ENCODE measurements at places on chromosomes 4 and X. TPM values are rescaled to one million over a fixed set of nuclear protein-coding genes. Genes with fewer than 3 reads are reported as not detected.
A peak's percentile ranks its signal among the peaks of the same experiment; 100 is the strongest.

AMBN gene
- total RNA-seq = not detected

LNX1 gene
- total RNA-seq = 14.7 TPM

XAGE1A gene
- not detected for total RNA-seq

WAS gene
- 9.9 TPM for total RNA-seq

- DNase-seq = peak; percentile 60
Measured at GRCh38 chr4:95213366-95213765, 335.4 kb downstream of the UNC5C start.

GRCh38 chr4:148444296-148445070 is 2.3 kb upstream of the NR3C2 start:
- DNase-seq = no peak

GRCh38 chr4:75107755-75108612 is 175.1 kb downstream of the PARM1 start:
- no peak for DNase-seq

- DNase-seq = no peak
Measured at GRCh38 chrX:72125331-72126047, 6.2 kb downstream of the RTL5 start.

DNA sequence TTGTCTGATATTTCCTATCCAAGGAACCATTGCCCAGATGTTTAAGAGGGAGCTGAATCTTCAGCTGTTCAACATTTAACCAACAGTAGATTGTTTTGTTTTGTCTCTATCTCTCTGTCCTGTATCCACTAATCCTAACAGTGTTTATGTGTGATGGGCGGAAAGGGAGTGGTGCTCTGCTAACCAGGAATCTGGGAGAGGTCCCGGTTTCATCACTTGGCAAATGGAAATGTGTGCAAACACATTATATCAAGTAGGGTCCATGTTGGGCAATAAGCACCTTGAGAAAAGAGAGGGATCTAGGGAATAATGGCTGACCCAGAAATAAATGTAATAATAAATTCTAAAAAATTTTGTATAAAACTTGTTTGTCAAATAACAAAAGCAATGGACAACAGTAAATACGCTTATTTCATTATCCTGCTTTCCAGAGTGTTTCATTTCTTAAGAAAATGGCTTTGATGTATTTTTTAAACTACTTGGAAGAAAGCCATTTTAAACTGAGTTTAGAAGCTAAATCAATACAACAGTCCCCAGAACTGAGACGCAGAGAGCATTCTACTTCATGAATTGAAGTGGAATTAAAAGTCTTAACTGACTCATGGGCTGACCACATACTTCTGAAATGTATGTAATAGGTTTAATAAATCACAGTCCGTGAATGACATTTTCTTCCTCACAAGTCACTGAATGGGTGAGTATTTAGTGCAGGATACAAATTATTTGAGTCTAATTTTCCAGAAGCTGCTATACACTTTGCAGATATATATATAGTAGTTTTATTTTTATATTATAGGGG is 55.8 kb downstream of the EMCN start:
- DNase-seq = no peak

FHDC1 gene
- total RNA-seq = 2.1 TPM

PDCL2 gene
- not detected for total RNA-seq

DNA sequence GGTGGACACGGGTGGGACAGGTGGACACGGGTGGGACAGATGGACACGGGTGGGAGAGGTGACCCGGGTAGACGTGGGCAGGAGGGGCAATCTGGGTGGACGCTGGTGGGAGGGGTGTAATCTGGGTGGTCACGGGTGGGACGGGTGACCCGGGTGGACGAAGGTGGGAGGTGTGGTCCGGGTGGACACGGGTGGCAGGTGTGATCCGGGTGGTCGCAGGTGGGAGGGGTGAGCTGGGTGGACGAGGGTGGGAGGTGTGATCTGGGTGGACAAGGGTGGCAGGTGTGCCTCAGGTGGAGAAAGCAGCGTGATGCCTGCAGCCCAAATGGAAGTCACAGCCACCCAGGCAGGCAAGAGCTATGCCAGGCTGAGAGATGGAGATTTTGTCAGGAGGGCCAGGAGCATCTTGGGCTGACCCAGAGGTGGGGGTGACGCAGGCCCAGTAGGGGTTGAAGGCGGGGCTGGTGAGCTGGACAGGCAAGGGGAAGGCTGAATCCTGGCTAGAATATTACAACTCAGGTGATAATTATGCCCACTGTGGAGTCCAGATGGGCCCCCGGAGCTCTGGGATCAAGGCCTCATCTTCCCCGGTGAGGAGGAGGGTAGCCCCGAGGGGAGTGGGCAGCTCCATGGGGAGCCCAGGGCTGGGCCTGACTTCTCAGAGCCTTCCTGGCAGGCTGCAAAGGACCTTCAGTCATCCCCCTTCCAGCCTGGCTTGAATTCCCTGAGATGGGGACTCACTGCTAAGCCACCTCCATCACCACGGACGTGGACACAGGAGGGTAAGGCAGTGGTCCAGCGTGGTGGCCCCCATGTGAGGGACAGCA is 100.0 kb downstream of the ADRA2C start:
- DNase-seq = no peak

- no peak for DNase-seq
Measured at GRCh38 chr4:55545151-55545550, 1.6 kb downstream of the CLOCK start.

MAGED4 gene
- total RNA-seq = 9.1 TPM

DNA sequence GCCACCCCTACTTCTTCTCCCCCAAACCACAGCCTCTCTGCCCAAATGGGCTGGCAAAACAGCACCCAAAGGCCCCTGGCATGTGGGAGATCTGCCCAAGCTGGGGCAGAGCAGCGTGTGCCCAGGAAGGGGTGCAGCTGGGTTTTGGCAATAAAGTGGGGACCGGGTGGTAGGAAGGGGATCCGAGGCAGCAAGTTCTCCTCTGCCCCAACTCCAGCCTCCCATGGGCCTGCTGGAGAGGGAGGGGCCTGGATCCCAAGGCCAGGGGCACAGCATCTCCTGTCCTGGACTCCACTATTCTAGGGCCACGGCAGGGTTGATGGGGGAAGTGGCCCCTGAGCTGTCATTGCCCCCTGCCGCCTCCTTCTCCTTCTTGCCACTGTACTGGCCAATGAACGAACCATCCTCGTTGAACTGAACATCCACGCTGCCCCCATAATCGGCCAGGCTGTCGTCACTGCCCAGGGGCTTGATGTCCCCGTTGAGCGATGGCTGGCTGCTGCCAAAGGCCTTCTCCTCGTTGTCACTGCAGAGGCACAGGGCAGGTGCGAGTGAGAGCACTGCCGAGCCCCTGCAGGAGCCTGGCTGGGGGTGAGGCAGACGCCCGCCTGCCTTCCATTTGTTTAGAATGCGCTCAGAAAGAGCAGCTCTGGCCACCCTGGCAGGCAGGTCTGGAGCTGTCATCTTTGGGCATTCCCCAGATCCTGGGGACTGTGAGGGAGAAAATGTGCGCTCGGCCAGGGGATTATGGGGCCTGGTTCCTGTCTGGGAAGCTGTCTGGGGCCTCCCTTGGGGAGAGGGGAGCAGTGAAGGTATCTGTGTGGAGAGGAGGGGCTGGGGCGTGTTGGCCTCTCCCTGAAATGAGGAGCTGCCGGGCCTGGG is 23.4 kb downstream of the L1CAM start:
- no peak for DNase-seq

DNA sequence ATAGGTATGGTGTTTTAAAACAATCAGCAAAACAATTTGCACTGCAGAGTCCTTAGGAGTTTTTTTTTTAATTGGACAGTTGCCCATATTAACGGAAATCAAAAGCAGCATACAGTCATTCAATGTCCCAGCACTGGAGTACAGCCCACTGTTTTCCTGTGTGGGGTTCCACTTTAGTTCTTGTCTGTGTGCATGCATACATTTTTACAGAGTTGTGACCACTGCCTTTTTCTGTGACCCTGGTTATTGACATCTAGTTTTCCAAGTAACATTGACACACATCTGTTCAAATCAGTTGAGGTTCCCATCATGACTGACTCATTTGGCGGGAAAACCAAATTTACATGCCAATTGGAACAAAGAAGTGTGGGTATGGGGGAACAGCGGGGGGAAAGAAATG is 83.3 kb downstream of the HPRT1 start:
- no peak for DNase-seq

DNA sequence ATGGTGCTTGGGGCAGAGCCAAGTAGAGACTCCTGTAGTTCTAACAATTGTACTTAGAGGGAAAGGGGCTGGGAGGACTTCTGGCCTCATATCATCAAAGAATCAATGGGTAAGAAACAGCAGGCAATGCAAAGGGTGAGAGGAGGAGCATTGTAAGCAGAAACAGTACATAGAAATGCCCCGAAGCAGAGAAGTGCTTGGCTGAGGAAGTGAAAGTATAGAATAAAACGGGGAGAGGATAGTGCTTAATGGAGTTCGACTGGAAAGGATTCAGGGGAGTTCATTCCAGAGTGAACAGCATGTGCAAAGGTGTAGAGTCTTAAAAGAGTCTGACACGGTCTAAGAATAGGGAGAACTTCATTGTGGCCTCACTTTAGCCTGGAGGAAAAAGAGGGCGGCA is 103.0 kb downstream of the SYNPO2 start:
- DNase-seq = no peak

DNA sequence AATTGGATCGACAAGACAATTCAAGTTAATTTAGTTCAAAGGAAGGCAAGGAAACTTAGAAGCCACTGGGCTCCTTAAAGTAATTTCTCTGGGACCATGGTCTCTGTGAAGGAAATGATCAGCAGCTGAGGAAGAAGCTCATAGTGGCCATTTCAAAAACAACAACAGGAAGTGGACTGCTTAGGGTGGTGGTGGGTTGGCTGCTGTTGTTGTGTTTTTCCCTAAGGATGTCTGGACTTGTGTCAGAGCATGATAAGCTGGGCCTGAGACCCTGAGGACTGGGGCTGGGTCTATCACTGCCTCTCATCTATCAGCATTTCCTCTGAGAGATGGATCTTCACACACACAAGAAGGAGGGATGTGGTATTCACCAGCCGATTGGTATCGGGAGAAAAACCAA is 18.3 kb downstream of the KDR start:
- no peak for DNase-seq

DNA sequence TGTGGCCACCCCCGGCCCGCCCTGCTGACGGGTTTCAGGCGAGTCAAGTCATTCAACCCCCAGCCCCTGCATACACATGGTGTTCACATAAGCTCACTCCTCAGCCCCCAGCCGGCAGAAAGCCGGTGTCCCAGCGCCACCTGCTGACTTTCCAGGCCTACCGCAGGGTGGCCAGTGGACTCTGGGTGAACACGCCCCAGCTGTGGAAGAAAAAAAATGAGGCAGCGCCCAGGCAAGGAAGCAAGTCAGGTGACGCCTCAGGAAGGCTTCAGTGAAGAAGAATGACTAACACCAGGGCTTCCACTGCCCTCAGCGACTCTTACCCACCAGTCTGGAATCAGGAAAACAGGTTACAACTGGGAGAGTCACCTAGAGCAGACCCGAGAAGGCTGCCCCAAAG is 15.8 kb downstream of the BCAP31 start:
- DNase-seq = no peak

GRCh38 chr4:26784207-26784865 is 76.3 kb upstream of the STIM2 start:
- DNase-seq = no peak
